ENCODE measurements at places on chromosomes 11 and 22.

- peak; percentile 22 for DNase-seq
Observed at GRCh38 chr11:26254378-26254777, 77.6 kb upstream of the ANO3 start.

- DNase-seq: no peak
Observed at GRCh38 chr11:72743321-72744221, 8.6 kb downstream of the ARAP1 start.

GRCh38 chr11:46553814-46554212, 40.0 kb downstream of the AMBRA1 start:
- no peak for DNase-seq

DNA sequence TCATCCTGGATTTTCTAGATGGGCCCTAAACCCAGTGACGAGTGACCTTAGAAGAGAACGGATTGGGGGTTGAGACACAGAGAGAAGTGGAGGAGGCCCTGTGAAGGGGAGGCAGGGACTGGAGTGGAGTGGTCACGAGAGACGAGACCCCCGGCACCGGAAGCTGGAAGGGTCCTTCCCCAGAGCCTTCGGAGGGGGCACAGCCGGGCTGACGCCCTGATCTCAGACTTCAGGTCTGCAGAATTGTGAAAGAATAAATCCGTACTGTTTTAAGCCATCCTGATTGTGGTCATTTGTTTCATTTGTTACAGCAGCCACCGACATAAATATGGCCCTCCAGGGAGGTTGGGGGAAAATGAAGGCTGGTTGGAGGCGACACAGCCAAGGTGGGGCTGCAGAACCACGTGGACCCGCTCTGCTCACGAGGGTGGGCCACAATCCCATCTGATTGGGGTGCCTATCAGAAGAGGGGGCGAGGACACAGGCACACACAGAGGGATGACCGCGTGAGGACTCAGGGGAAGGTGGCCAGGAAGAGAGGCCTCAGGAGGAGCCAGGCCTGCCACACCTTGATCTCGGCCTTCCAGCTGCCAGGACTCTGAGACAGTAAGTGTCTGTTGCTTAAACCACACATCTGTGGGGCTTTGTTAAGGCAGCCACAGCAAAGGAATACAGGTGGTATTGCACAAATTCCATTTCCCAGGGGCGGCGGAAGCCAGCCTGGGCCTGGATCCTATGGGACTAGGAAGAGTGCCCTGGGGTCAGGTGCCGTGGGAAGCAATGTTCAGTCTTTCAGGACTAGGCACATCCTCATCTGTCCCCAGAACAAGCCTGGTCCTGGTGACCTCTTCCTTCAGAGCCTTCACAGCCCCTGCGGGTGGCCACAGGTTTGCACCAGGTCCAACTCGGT, 73.3 kb upstream of the SHANK2 start:
- no peak for DNase-seq

DNA sequence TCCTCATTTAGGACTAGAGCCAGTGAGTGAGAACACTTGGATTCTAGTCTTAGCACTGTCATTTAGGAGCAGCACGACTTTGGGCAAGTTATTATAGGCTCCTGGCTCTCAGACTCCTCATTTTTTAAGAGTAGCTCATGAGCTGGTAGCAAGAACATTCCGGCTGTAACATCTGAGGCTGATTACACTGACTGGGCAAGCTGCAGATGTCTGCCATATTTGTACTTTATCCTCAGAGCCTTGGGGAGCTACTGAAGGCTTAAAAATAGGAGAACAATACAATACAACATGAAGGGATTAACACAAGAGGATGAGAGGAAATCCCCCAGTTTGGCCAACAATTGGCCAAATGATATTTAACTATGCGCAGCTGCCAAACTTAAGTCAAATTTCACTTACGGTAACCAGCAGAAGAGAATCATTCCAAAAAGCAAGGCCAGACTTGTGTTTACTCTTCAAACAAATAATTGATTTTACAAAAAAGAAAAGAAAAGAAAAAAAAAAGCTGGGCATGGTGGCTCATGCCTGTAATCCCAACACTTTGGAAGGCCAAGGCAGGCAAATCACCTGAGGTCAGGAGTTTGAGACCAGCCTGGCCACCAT, 113.1 kb upstream of the ARHGAP42 start:
- peak; percentile 56 for DNase-seq

DNA sequence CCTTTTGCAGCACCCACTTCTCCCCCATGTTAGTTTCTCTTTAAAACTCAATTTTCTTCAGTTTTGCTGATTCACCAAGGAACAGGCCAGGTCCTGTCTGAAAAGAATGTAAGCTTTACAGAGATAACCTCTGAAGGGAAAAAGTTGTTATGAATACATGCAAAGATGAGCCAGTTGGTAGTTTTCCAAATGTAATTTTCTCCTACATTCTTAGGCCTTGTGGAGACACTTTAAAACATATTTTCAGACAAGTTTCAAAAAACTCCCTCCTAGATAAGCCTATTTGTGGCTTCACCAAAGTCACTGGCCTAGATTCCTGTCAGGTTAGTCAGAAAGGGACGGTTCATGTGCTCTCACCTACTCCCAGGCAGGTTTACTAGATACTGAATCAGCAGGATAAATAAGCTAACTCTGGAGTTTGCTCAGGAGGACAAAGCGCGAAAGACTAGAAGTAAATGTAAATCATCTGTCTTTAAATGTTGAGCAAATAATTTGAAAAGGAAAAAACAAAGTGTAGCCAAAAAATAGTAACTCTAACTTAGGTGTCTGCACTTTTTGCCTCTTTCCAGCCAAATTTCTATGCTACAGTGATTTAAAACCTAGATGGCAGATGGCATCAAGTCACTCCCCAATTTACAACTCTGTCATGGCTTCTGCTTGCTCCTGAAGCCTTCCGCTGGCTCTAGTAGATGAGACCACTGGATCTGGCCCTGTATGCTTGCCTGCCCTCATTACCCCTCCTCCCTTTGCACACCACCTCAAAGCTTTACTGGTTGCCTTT, 4.9 kb upstream of the ATP6V1E1 start:
- DNase-seq: peak; percentile 53

GRCh38 chr11:20964985-20965384, 295.6 kb downstream of the NELL1 start:
- no peak for DNase-seq

GRCh38 chr11:100788561-100789295, 101.6 kb downstream of the ARHGAP42 start:
- no peak for DNase-seq

DNA sequence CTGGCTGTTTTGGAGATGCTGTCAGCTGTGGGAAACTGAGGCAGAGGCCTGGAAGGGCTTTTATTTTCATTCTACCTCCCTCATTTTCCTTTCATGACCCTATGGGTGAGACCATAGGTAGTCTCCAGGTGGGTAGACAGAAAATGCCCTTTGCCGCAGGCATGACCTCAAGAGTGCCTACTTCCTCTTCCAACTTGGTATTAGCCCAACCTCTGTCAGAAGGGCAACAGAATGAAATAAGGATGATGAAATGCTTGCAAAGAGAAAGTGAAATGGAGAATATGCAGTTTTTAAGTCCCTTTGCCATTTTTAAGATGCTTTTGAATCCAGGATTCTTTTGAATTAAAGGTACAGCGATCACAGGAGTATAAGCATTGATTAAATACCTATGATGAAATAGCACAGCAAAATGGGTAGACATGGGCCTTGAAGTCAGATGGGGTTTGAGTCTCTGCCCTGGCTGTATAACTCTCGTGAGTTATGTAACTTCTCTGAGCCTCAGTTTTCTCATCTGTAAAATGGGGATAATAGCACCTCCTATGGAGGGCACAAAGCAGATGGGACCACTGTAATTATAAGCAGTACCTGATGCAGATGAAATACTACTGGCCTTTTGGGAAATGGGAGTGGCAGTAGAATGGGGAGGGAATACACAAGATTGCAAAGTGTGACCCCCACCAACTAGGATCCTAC, 3.7 kb downstream of the ASPHD2 start:
- no peak for DNase-seq

- DNase-seq: no peak
Observed at GRCh38 chr11:46855167-46855566, 9.1 kb upstream of the CKAP5 start.

GRCh38 chr11:67652965-67653845, 2.7 kb upstream of the ACY3 start:
- DNase-seq: no peak

- no peak for DNase-seq
Observed at GRCh38 chr22:43707648-43708047, 104.5 kb downstream of the EFCAB6 start.

DNA sequence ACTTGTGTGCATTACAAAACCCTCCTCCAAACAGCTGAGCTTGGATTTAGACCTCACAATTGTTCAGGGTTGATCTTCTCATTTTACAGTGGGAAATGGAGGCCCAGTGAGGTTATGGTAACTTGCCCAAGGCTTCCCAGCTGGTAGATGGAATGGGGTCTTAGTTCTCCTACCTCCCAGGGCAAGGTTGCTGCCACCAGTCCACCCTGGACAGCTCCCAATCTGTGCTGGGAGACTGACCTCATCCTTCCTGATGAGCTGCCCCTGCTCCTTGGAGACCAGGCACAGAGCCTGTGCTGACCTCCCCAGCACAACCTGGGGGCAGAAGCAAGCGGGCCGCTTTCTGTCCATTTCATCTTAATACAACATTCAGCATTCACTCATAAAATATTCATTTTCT, 190.7 kb downstream of the ST3GAL4 start:
- DNase-seq: peak; percentile 26

DNA sequence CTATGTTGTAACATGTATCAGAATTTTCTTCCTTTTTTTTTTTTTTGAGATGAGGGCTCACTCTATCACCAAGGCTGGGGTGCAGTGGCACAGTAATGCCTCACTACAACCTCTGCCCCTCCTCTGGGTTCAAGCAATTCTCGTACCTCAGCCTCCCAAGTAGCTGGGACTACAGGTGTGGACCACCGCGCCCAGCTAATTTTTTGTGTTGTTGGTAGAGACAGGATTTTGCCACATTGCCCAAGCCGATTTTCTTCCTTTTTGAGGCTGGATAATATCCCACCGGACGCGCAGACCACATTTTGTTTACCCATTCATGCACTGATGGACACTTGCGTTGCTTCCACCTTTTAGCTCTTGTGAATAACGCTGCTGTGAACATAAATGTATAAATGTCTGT, 97.0 kb downstream of the BRD1 start:
- DNase-seq: no peak

DNA sequence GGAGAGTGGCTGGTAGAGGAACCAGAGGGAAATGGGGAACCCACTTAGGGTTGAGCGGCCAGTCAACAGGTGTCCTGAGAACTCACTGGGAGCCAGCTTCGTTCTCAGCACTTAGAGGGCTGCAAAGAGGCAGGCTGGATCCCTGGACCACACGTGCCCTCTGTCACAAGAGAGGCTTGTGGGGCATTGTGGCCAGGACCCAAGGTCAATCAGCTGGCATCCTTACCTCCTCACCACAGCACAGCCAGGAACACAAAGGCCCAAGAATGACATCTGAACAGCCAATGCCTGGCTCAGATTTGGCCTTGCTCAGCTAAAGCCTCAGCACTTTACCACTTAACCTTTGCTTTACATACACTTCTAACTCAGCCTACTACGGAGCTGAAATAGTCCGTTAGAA, 7.4 kb downstream of the MAPK8IP1 start:
- DNase-seq: no peak

GRCh38 chr11:90192869-90193582, 29.8 kb downstream of the CHORDC1 start:
- DNase-seq: no peak

DNA sequence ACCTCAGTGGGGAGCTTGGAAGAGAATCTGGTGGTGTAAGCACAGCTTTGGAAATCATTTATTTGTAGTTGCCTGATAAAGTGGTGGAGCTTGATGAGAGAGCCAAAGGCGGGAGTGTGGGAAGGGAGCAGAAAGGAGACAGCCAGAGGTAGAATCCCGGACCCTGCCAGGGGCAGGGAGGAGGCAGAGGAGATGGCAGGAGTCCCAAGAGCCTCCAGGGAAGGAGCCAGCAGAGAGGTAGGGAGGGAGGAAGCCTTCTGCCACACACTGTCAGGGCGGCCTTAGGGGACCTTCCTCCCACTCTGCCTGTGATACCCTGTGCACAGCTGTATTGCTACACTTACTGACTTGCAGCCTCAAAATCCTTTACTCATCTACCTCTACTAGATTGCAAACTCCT, 15.4 kb downstream of the SCUBE2 start:
- DNase-seq: no peak

DNA sequence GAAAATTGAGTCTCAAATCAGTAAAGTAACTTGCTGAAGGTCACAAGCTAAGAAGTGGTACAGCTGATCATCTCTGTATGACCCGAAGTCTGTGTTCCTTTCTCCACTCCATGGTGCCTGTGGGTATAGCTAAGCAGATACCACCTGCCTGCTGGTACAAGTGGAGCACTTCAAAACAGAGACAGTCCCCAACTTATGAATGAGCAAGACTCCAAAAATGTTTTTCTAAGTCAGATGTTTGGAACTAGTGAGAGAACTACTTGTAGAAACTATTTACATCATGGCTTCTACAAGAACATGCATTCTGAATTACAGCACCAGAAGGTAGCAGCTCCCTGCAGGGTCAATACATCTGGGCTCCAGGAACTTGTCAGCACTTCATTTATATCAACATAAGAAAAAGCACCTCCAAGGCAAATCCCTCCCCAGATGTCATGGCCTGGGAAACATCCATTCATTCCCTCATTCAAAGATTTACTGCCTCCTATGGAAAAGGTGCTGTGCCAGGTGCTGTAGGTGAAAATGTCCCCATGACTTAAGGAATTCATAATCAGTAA, 94.7 kb downstream of the SERGEF start:
- no peak for DNase-seq

DNA sequence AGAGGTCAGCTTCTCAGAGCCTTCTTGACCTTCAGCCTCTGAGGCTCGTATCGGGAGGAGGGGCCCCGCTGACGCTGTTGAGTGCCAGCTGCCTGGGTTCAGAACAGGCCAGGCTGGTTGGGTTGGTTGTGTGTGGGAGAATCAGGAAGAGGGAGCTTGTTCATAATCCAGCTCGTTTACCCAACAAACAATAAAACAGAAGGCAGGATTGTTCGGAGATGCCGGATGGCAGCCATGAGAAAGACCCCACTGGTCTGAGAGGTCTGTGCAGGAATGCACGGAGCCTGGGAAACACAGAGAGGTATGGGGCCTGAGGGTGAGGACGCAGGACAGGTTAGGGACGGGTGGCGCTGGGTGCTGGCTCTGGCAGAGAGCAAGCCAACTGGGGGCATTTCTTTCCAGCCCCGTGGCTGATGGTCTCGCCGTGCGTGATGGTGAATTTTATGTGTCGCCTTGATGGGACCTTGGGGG, 31.6 kb upstream of the SHANK2 start:
- no peak for DNase-seq

All from fibroblast of skin of scalp (primary cell).